Urothelium cell line (cell line): ENCODE measurements at places on chromosomes 2 and 18.

GRCh38 chr2:197191940-197192322 lies 118.6 kb downstream of the ANKRD44 start:
- no peak for DNase-seq

DNA sequence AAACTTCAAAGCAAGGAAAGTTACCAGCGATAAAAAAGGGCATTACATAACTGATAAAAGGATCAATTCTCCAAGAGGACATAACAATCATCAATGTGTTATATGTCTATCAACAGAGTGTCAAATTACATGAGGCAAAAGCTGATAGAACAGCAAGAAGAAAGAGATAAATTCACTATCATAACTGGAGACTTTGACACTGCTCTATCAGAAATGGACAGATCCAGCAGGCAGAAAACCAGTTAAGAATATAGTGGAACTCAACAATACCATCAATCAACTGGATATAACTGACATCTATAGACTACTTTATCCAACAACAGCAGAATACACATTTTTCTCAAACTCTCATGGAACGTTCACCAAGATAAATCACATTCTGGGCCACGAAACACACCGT lies 65.0 kb downstream of the ROCK2 start:
- DNase-seq, result no peak

DNA sequence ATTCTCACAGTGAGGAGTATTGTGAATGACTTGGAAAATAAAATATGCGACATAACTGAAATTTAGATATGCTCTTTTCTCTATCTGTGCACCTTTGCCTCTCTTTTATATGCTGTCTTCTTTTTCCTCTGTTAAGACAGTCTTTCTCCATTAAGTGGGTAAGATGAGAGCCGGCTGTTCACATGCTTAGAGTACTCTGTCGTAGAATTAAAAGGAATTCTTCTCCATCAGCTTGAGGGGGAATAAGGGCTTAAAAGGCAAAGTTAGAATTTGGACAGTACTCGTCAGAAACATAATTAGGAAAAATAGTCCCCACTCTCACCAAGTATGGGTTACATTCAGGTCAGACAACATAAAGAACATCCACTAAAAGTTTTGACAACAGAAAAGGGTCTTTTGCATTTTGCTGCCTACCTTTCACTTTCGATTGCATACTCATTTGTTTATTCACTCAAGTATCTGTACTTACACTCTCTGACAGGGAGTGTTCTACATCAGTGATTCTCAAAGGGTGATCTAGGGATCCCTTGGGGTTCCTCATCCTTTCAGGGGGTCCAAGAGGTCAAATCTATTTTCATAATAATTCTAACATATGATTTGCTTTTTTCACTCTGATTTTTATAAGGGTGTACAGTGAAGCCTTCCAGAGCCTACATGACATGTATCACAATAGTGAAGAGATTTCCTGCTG lies 48.0 kb downstream of the ARHGAP15 start:
- no peak for DNase-seq

DNA sequence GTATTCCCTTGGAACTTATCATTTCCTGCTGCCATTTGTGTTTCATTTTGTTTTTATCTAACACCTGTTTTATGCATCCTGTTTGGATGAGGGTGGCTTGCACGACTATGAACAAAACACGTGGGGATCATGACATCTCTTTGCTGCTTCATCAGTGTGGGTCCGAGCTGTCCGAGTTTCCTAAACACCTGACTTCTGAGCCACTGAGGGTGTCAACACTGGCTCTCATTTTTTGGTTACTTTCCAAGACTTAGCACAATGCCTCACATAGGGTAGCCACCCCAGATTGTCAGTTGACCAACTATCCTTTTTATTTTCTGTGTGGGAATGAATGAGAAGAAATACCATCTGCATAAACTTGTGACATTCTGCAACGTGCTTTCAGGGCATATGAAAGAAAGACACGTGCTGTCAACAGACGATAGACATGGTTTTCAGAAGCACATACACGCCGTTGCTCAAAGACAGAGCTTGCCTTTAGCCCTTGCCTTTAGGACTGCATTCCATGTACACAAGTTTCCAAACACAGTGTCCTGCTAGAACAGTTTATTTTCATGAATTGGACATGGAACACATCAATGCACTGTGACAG lies 166.7 kb downstream of the MYT1L start:
- DNase-seq, result no peak

DNA sequence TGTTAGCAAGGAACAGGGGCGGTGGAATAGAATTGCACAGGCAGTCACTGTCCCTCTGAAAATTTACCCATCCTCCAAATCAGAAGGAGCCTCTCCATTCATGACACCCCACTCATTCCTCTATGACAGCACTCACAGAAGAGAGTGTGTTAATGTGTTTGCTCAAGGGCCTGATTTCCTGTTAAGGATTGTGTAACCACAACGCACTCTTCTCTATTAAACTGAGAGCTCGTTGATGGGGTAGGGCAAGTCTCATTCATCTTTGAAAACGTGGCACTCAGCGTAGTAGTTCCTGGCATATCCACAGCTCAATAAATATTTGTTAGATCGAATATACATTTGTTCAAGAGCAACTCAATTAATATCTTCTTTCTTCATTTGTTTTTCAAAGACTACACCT lies 106.4 kb downstream of the VAPA start:
- no peak for DNase-seq

- DNase-seq, result no peak
These were observed 1.2 kb upstream of the CLASP1 start for GRCh38 chr2:121650315-121650930.

- DNase-seq, result no peak
These were observed 15.5 kb downstream of the WDFY1 start for GRCh38 chr2:223929571-223930102.

DNA sequence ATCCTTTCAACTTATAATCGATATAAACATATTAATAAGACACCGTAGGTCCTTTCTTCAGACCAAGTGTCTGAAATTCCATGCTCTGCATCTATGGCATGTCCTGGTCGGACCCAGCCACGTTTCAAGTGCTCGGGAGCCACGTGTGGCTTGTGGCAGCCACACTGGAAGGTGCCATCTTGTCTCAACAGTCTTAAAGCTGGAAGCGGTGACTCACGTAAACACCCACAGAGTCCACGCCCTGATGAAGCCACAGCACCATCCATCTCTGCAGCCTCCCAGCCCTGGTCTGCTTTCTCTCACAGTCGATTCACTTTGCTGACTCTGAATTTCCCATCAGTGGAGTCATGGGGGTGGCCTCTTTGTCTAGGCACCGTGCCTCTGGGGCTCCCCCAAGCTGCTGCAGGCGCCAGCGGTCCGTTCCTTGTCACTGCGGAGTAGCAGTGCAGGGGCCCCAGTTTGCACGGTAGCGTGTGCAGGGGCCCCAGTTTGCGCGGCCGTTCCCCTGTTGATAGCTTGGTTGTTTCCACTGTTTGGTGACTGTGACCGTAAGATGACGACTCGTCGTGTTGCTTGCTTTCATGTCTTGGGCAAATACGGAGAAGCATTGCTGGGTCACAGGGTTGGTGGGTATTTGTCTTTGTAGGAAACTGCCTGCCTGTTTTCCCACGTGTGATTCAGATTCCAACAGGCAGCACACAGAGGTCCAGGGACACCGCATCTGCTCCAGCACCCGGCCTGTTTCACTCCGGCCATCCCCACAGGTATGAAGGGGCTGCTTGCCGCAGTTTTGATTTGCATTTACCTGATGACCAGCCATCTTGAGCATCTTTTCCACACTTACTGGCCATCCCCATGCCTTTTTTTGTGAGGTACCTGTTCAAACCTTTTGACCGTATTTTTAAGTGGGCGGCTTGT lies 240.3 kb downstream of the HDAC4 start:
- DNase-seq, result no peak

DNA sequence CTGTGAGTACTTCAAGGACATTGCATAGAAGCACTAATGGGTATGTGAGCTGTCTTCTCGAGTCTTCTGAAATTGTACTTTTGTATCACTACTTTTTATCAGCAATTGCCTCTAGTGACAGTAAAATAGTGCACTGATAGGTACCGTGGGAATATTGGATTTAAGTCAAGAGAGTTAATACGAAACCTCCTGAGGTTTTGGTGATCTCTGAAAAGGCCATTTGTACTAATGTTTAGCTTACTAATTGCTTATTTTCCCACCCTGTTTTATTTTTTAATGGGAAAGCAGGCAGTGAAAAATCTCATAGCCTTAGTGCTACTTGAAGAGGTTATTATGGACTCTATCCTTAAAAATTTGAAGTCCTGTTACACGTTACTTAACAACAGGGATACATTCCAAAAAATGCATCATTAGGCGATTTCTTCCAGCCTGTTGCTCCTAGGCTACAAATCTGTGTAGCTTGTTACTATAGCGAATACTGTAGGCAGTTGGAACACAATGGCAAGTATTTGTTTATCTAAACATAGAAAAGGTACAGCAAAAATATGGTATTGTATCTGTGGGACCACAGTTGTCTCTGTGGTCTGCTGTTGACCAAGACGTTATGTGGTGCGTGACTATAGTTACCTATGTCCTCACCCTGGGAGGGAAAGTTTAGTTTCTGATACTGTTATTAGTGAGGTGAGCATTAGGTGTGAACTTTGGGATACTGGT lies 65.9 kb downstream of the CAB39 start:
- no peak for DNase-seq

- no peak for DNase-seq
These were observed 127.4 kb downstream of the CHST9 start for GRCh38 chr18:27057519-27058234.

- no peak for DNase-seq
These were observed 2.2 kb downstream of the ABI2 start for GRCh38 chr2:203330434-203330833.

GRCh38 chr2:231300020-231300721 lies 95.3 kb upstream of the B3GNT7 start:
- DNase-seq, result no peak

GRCh38 chr2:26640781-26641564 lies at the start of gene CIB4:
TSS of gene CIB4 (minus strand) at chr2:26641366. CDS start at chr2:26641314, 52 bp downstream.
- DNase-seq, result peak; percentile 68

DNA sequence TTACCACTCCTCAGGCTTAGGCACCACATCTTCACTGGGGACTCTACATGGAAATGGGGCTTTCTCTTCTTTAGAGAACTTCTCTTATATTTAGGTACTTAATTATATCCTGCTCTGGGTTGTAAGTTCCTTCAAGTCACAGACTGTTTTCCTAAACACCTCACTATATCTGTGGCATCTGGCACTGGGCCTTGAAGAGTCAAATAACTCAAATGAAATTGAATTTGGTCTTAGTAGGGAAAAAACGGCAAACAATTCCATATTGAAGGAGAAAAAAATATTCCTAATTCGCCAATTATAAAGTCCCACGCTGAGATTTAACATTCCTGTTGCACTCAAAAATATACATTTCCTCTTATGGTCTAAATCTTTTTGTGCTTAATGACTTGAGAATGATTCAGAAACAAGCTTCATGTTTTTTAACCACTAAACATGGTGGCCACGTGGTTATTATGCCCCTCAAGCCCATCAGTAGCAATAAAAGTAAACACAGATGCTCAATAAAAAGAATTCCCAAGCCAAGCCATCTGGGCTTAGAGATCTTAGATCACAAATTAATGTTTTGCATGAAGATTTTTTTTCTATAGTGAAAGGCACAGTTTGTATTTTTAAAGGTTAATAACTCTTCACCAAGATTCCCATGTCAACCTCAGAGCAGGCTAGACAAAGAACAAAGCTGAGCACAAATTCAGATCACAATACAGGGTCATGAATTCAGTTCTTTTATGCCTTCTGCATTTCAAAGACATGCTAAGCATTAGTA lies 105.5 kb upstream of the SYT4 start:
- DNase-seq, result no peak

DNA sequence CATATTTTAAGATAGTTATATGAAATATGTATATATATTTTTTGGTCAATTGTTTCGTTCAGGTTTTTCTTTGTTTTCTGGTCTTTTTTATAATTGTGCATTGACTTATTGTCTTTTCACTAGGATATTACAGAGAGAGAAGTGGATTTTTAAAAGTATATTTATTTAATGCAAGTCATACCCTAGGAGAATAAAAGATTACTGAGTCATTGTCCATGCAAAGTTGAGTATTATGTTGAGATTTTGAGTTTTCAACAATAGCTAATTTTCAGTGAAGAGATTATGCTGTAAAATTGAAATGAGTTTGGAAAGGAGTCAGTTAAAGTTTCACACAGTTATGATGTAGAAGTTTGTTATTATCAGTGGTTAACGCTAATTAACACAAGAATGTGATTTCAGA lies 203.6 kb upstream of the SPRED2 start:
- DNase-seq, result no peak

- DNase-seq, result no peak
These were observed 170.9 kb downstream of the ZNF521 start for GRCh38 chr18:25180973-25181548.

GRCh38 chr2:45771261-45771660 lies 119.8 kb downstream of the PRKCE start:
- no peak for DNase-seq

DNA sequence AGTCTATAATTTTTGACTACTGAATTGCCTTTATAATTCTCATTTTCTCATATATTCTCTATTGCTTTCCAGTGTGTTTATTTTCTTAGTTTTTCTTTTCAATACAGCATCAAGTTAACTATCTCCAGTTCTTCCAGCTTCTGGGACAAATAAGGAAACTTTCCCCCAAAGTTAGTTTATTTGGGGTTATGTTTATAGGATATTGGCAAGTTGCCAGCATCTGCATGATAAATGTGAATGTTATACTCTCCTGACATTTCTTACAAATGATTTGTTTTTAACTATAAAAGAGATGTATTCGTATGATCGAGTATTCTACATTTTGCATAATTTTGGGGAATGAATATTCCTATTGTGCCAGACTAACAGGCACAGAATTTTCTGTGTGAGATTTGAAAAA lies 140.6 kb upstream of the KCNJ3 start:
- DNase-seq, result no peak

GRCh38 chr18:37654034-37654433 lies 88.4 kb upstream of the CELF4 start:
- DNase-seq, result no peak

GRCh38 chr2:15640784-15641183 lies 49.1 kb downstream of the DDX1 start:
- DNase-seq, result no peak

GRCh38 chr18:35695803-35696202 lies 114.3 kb downstream of the GALNT1 start:
- DNase-seq, result no peak

GRCh38 chr18:79851950-79852349 lies 54.2 kb downstream of the KCNG2 start:
- no peak for DNase-seq

- DNase-seq, result no peak
These were observed 67.4 kb downstream of the HS1BP3 start for GRCh38 chr2:20583425-20583881.

- DNase-seq, result no peak
These were observed 74.5 kb downstream of the TET3 start for GRCh38 chr2:74059137-74059775.

GRCh38 chr2:230825354-230825753 lies 39.4 kb upstream of the ITM2C start:
- DNase-seq, result no peak
